ENCODE measurements at places on chromosomes 6 and 20.

GRCh38 chr6:113330636-113330946 is 526.6 kb upstream of the MARCKS start:
- no peak for DNase-seq

- DNase-seq: no peak
Observed at GRCh38 chr6:11911538-11911937, 100.6 kb upstream of the HIVEP1 start.

- no peak for DNase-seq
Observed at GRCh38 chr6:113672491-113673149, 184.5 kb upstream of the MARCKS start.

GRCh38 chr20:2955257-2955970 is 82.1 kb downstream of the PTPRA start:
- no peak for DNase-seq

- DNase-seq: peak; percentile 70
Observed at GRCh38 chr6:107972413-107973096, 14.5 kb upstream of the SEC63 start.

DNA sequence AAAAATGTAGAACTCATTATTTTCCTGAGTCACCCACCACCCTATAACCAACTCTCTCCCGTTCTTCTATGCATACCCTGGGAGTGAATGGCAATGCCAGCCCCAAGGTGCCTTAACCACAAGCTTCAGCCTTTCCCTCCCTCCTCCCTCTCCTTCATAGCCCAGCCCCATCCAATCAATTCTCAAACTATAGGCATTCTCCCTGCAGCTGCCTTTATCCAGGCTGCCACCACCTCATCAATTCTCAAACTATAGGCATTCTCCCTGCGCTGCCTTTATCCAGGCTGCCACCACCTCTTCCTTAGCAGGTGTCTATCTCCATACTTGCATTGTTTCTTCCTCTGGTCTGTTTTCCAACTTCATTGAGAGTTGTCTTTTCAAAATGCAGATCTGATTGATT is 77.1 kb downstream of the PLEKHG1 start:
- DNase-seq: no peak

- peak; percentile 42 for DNase-seq
Observed at GRCh38 chr6:165987483-165988301, 180.0 kb downstream of the TBXT start.

GRCh38 chr20:12775041-12775440 is 233.7 kb upstream of the SPTLC3 start:
- DNase-seq: no peak

GRCh38 chr6:116247285-116247684 is 6.6 kb downstream of the TSPYL4 start:
- DNase-seq: no peak

- DNase-seq: peak; percentile 54
Observed at GRCh38 chr6:82363428-82364086, at the start of gene TPBG. Gene TPBG (plus strand): TSS chr6:82363817. CDS start chr6:82364962, 1,145 bp downstream.

All from small intestine (tissue), 16 donors.